Astrocyte of the cerebellum (primary cell): ENCODE measurements at places on chromosomes 3 and 15.

- DNase-seq = no peak
Measured at GRCh38 chr15:99029341-99030144, 22.0 kb upstream of the PGPEP1L start.

- DNase-seq = no peak
Measured at GRCh38 chr15:68012911-68013310, 41.2 kb upstream of the PIAS1 start.

DNA sequence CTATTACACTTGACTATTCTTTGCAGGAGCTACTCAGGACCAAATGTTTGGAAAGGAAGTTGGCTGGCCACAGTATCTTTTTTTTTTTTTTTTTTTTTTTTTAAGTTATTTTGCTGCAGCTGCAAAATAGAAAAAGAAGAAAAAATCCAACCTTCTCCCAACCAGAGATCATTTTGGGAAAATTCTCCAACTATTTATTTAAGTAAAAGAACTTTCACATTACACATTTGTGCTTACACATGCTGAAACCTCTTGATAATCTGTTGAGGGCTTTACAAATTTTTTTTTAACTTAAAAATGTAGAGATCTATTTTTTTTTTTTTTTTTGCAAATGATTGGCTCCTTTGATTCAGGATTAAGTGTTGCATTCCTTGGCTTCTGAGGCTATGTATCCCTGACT lies 148.0 kb downstream of the POLR2M start:
- DNase-seq = no peak

DNA sequence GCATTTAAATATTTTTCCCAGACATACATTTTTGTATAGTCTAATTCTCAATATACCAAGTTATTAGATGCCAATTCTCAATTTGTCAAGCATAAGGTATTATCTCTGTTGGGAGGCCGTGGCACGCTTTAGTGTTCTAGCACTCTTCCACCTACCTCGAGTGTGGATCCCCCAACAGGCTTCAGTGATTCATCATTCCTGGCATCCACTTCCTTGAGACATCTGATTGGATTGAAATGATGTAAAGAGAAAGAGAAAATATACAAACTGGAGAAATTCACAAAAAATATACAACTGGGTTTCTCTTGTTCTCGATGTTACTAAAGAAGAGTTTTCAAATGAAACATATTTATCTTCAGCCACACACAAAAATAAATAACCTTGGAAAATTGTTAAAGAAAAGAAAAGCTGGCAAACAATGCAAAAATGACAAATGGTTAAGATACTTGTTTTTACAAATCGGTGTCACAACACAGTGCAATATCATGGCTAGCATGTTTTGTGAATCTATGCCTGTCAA lies 218.0 kb upstream of the CDIN1 start:
- DNase-seq = no peak

- no peak for DNase-seq
Measured at GRCh38 chr15:63602595-63602994, 5.4 kb downstream of the FBXL22 start.

GRCh38 chr3:51940648-51941462 lies 849 bp downstream of the RRP9 start:
- DNase-seq = no peak

GRCh38 chr15:74531144-74531811 lies 9.7 kb upstream of the ARID3B start:
- DNase-seq = peak; percentile 85

DNA sequence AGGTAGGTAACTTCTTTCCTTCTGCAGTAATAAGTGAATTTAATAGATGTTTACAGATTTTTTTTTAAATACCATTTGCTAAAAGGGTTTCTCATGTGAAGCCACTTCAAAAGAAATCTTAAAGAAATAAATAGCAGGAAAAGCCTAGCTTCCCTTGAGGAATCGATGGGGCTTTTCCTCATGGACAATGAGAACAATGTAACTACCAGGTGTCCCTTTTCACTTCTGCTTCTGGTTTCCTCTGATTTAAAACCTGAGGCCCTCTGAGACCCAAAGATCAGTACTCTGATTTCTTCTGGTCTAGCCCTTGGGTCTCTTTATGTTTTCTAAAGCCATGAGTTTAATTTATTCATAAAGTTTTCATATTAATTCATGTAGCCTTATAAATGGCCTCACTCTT lies 13.1 kb upstream of the TMEM42 start:
- no peak for DNase-seq

GRCh38 chr15:76994971-76995945 lies at the start of gene PSTPIP1:
PSTPIP1 (plus strand) TSS chr15:76995126; CDS start chr15:76995574, 448 bp downstream.
- DNase-seq = no peak

DNA sequence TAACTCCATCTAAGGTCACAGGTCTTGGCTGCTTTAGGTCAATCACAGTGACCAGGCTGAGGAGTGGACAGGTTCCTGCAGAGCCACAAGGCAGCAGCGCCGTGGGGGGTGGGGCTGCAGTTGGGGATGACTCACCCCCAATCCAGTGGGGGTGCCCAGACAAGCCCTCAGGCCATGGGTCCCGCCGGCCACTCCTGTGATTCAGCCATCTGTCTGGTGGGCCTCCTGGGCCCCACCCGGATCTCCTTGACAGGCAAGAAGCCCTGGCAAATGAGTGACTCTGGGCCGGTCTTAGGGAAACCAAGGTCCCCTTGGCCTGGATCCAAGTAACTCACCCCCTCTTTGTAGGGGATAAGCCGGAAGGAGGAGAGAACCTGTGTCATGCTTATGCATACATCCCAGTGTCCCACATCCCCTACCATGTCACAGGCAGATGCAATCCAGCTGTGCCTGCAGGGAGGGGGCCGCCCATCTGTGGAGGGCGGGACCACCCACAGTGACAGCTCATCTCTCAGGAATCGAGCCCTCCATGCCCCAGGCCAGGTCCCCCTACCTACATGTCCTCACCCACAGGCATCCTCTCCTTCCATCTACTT lies 495 bp upstream of the COL7A1 start:
- DNase-seq = peak; percentile 15

- DNase-seq = no peak
Measured at GRCh38 chr3:186079925-186080324, 29.0 kb downstream of the ETV5 start.

- no peak for DNase-seq
Measured at GRCh38 chr15:61668444-61668843, 391.8 kb downstream of the VPS13C start.

DNA sequence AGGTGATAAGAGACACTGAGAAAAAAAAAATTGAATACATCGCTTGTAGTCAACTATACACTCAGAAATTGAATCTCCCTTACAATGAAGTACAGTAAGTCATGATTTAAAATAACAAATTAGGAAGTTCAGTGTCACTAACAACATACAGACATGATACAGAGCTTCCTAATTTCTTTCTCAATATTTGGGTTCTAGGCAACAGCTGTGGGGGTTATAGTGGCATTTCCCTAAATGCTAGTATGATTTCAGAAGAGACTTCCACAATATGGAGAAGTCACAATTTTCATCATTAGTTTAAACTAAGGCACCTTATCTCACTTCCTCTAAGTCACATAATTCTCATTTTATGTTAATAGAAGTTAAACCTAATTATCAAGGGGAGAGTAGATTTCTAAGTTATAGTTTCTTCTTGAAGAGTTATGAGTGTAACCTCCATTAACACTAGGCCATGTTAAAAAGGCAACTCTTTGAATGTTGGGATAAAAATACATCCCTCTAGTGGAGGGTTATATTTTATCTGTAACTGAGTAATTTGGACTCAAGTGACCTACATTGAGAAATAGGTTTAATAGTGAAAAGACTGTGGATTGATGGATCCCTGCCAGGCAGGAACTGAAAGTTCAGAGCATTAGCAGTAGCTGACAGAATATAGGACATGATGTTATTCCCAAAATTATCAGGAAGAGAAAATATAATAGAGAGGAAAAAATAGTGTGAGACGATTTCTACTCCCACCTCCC lies 286.0 kb upstream of the SUCLG2 start:
- no peak for DNase-seq

DNA sequence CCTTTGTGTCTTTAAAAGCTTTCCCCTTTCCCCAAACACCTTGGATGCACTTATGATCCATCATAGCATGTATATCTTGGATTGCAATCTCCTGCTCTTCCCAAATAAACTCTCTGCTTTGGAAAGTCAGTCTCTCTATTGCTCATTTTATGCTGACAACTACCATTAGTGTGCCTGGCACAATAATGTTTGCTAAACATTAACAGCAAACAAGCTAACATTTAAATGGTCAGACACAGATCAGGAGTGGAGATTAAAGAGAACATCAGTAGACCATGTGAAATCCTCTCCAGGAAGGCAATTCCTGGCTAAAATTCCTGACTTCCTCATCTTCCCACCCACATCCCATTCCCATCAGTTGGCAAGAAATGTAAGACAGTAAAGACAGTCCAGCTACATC lies 44.3 kb upstream of the EIF1B start:
- DNase-seq = no peak

- DNase-seq = no peak
Measured at GRCh38 chr15:28995705-28996104, 109.9 kb downstream of the APBA2 start.

- DNase-seq = no peak
Measured at GRCh38 chr3:194623449-194624290, 9.5 kb downstream of the TMEM44 start.

DNA sequence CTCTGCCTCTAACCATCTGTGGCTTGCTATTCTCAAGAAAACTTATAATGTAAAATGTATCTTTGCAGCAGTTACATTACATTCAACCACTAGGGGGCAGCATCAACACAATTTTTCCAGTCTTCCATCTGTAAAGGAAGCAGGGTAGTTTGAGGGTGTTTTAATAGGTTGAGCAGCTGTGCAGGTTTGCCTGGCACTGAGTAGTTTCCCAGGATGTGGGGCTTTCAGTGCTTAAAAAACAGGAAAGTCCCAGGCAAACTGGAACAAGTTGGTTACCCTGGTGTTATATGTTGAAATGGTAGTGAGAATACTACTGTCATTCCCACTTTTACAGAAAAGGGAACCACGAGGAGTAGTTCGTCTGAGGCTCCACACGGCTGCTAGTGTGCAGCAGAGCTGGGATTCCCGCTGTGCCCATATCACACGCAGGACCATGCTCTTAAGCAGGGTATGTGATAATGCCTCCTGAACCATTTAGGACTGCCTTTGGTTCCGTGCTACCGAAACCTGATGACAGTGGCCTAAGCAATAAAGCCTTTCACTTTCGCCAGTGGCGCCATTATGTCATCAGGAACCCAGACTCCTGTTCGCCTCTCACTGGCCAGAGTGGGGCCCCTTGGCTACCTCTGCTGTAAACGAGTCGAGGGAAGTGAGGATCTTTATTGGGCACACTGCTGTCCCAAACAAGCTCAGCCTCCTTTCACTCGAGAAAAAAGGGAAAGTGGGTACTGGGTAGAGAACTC lies 64.7 kb upstream of the ZBTB38 start:
- peak; percentile 76 for DNase-seq

DNA sequence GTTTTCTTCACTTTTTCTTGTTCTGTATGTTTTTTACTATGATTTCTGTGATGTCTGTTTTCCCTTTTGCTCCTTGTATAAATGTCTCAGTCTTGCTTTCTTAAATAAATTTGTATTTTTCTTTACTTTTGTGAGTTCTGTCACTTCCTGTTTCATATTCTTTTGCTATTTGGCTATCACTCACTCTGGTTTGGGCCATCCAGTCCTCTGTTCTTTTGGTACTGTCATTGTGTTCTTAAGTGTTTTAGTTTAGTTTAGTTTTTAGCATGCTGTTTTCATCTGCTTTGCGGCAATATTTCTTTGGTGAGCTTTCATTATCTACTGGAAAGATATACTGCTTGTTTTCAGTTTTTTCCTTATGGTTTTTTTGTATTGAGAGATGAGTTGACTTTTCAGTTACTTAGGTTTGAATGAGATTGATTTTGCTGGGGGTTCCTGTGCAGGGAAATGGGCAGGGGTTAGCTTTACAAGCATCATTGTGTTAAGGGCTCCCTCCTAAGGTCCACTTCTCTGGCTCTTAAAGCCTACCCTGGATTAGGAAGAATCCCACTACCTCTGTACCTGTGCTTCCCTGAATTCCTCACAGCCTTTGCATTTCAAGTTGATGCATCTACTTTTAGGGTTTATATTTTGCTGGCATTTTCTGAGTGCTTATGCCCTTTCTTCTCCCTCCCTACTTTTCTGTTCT lies 35.1 kb downstream of the PDCD6IP start:
- no peak for DNase-seq

- no peak for DNase-seq
Measured at GRCh38 chr3:177789500-177789899, 592.2 kb upstream of the TBL1XR1 start.

DNA sequence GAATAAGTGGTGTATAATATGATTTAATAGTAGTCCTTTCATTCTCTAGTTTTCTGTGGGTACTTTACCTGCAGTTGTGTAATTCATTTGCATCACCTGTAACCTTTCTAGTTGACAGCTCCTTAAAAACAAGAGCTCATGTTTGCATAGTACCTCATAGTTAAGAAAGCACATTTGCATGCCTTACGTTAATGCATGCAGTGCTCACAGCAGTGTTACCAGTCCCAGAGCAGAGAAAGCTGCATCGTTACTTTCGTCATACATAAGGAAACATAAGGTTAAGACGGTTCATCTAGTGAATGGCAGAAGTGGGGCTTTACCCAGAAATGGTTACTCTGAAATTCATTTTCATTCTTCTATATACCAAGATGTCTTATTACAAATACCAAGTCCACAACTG lies 111.3 kb downstream of the AKAP13 start:
- no peak for DNase-seq

GRCh38 chr15:95584088-95584487 lies 746.4 kb upstream of the NR2F2 start:
- DNase-seq = no peak

DNA sequence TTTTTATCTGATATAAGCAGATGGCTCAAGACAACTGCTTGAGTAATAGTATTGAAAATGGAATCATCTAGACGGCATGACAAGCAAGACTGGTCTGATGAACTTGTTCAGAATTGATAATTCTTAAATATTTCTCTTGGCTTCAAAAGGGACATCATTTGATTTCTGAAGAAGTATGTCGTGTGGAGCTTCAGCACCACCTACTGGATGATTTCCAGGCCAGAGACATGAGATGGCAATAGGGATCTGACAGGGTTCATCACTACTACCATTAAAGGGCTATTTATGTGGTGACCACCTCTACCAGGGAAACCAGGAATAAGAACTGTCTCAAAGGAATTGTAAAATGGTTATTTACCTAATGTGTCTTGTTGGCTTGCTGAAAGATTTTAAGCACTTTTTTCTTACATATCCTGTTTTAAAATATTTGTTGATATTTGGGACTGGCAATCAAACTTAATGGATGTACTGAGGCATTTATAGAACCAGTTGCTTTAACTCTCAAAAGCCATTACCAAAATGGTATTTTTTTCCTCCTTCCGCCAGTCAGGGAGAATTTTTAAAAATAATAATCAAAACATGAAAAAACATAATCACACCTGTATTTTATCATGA lies 99.5 kb upstream of the FAM98B start:
- peak; percentile 59 for DNase-seq
